HTR-8/SVneo (cell line): ENCODE measurements at places on chromosomes 7 and 10.

DNA sequence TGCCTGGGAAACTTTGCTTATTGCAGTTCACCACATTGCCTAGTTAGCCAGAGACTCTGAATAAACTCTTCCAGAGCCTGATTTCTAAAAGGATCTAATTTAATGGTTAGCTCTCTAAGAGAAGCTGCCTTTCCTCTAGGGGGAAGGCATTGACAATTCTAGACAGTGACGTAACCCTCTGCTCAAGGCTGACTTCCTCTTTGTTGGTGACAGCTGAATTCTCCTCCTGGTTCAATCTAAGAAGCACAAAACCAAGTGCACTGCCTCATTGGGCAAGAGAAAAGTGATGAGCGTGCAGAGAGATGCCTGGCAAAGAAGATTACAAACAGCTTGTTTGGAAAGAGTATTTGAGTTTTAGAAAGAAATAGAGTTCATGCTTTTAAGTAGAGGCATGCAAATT, 102.7 kb downstream of the MACC1 start:
- no peak for DNase-seq

- DNase-seq = peak; percentile 54
Observed at GRCh38 chr10:91185239-91185875, 35.1 kb upstream of the PCGF5 start.

DNA sequence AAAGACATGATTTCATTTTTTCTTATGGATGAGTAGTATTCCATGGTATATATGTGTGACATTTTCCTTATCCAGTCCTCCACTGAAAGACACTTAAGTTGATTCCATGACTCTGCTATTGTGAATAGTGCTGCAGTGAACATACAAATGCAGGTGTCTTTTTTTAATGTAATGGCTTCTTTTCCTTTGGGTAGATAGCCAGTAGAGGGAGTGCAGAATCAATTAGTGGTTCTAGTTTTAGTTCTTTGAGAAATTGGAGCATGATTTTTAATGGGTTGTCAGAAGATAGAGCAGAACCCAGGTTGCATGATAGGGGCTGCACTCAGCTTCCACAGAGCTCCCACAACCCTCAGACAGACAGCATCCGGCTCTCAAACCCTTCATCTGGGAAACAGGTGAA, 152.9 kb upstream of the PLXDC2 start:
- no peak for DNase-seq

GRCh38 chr10:43759216-43759615, 110.5 kb upstream of the ZNF32 start:
- no peak for DNase-seq

- DNase-seq = no peak
Observed at GRCh38 chr7:64581391-64581790, 18.5 kb upstream of the ZNF680 start.

DNA sequence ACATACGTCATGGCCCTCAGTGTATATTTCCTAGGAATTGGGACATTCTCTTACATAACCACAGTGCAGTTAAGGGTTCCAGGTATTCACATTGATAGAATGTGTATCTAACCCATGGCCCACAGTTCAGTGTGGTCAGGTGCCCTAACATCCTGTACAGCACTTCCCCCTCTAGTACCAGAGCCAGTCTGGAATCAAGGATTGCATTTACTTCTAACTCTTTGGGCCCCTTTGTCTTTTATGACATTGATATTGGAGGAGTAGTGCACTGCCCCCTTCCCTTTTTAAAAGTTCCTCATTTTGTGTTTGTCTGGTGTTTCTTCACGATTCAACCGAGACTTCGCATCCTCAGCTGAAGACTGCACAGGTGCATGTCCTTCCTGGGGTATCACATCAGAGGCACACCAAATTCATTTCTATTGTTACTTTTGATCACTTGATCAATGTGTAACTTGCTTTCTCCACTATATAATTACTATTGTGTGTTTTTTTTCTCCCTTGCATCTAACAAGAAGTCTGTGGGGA, 22.4 kb upstream of the NPFFR1 start:
- no peak for DNase-seq

DNA sequence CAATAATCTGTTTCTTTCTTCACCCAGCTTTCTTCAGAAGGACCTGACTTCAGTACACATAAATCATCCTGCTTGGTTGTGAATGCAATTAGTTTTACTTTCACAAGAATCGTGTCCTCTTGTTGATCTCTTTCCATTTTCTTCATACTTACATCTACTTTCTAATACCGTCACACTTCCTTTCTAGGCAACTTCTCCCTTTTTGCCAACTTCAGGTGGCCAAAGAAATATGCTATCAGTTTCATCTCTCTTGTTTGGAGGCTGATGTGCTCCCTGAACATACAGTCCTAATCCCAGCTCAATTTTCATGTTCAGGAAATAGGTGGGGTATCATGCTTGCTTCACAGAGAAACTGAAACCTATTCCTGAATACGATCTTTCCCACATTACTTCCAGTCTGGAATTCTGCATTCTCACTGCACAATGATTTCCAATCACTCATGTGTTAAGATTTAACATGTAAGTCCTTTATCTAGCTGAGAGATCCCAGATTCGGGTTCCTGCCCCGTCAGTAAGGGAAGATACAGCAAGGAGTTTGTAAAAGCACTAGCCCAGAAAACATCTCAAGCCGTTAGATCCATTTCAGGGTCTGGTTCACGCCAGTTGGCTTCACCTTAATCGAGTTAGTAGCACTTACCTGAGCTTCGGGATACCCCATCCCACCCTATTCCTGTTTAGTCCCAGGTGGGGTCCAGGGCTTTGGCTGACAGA, 994 bp downstream of the SLC25A28 start:
- DNase-seq = no peak

- no peak for DNase-seq
Observed at GRCh38 chr7:50939021-50939420, 156.3 kb upstream of the GRB10 start.

GRCh38 chr10:73205081-73205480, 37.2 kb downstream of the FAM149B1 start:
- DNase-seq = no peak

GRCh38 chr7:95529701-95530100, 44.0 kb downstream of the ASB4 start:
- DNase-seq = no peak

- no peak for DNase-seq
Observed at GRCh38 chr10:102413053-102413705, 5.4 kb downstream of the PSD start.

- peak; percentile 86 for DNase-seq
Observed at GRCh38 chr7:32957326-32958045, at the start of gene FKBP9. Gene FKBP9, plus strand, starts transcription at chr7:32957440. Its CDS starts 134 bp downstream, at chr7:32957574.

DNA sequence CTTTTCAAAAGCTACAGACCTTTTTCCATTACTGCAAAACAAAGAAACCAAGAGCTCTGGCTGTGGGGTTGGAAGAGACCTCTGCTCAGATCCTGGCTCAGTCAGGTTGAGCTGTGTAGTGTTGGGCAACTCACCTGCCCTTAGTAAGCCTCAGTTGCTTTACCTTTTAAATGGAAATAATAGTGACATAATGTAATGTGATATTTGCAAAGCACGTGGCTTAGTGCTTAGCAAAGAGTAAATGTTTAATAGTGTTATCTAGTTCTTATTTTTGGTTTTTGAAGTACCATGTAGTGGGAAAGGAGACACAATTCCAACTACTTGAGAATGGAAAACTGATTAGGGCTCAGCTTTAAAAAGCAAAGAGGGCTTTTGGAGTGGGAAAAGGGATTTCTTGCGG, 100.2 kb downstream of the SVIL start:
- DNase-seq = no peak

DNA sequence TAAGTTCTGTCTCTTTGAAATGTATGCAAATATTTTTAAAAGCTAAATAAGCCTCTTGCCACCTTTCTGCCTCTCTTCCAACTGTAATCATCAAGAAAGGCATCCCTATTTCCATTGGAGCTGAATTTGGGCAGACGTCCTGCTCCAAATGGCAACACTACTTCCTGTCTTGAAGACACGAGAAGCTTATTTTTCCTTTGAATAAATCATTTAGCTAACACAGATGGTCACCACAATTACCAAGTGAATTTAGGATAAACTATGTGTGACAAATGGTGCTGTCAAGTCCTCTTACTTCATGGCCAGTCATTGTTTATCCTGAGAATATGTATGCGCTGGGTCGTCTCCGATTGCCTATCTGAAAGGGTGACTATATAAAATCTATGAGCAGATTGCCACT, 268.0 kb downstream of the ANKRD7 start:
- DNase-seq = no peak

- no peak for DNase-seq
Observed at GRCh38 chr7:42960762-42961161, 28.6 kb downstream of the MRPL32 start.

DNA sequence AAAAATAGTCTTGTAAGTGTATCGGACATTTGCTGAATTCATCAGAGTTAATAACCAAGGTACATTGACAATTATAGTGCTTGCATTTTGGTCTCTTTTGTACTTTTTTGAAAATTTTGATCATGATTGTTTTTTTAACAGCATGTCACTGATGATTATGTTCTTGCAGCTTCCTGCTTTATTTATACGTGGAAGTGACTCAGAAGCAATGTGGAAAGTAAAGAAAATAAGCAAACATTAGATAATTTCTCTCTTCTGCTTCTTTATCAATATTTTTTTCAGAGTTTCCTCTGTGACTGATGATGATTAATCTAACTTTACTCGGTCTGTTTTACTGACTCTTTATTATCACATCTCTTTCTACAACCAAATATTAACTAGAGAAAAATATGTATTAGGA, 1351.9 kb downstream of the REEP3 start:
- no peak for DNase-seq
